ENCODE measurements at places on chromosomes 16 and 17. TPM values are rescaled to one million over a fixed set of nuclear protein-coding genes. Genes with fewer than 3 reads are reported as not detected.

Gene TBC1D26
- total RNA-seq: not detected

Gene SLC2A4
- not detected for total RNA-seq

Gene CCL2
- 4.1 TPM for total RNA-seq

Gene SLC38A8
- not detected for total RNA-seq

Gene ARHGAP27
- total RNA-seq: 13.4 TPM

Gene RDM1
- total RNA-seq: 4.3 TPM

Gene GH1
- not detected for total RNA-seq

Gene MT1A
- not detected for total RNA-seq

Gene FBXW10
- total RNA-seq: not detected

Gene TBKBP1
- total RNA-seq: 4.7 TPM

Gene PABPN1L
- total RNA-seq: not detected

Gene SLC5A2
- not detected for total RNA-seq

Gene PRR35
- total RNA-seq: not detected

Gene NKD1
- total RNA-seq: 0.08 TPM

Gene BAIAP2
- 23.7 TPM for total RNA-seq

Gene SRCIN1
- total RNA-seq: 4.2 TPM

Gene PLA2G10
- not detected for total RNA-seq

Gene MKS1
- 13.6 TPM for total RNA-seq

Gene CDRT15
- not detected for total RNA-seq

Gene SOCS1
- 0.49 TPM for total RNA-seq

Gene PCTP
- 12.0 TPM for total RNA-seq

Gene KRT36
- total RNA-seq: not detected

Gene GPR139
- not detected for total RNA-seq

Gene WFDC1
- not detected for total RNA-seq

Gene AANAT
- not detected for total RNA-seq

Gene RHBDL3
- total RNA-seq: 0.27 TPM

Gene LITAFD
- not detected for total RNA-seq

Gene NME4
- 226 TPM for total RNA-seq

Gene OR1A1
- total RNA-seq: not detected

Gene PLD6
- 10.9 TPM for total RNA-seq

Gene SDK2
- total RNA-seq: 0.03 TPM

Gene SPATA22
- total RNA-seq: not detected

Gene CCDC154
- total RNA-seq: 2.1 TPM

Gene TVP23C
- total RNA-seq: 17.6 TPM

Gene ALOX15B
- 0.32 TPM for total RNA-seq

Gene ABCA3
- 0.40 TPM for total RNA-seq

Gene C16orf46
- 0.96 TPM for total RNA-seq

Gene MT1H
- not detected for total RNA-seq

Gene TMEM220
- not detected for total RNA-seq

Gene MYH3
- total RNA-seq: 0.98 TPM

Gene ASIC2
- 0.24 TPM for total RNA-seq

Gene ACSM3
- total RNA-seq: 0.41 TPM

Gene MPP2
- 3.6 TPM for total RNA-seq

Gene CTRB1
- total RNA-seq: not detected

Gene GPRC5B
- 1.0 TPM for total RNA-seq

Gene TXNDC11
- 31.4 TPM for total RNA-seq

Gene RBFOX1
- not detected for total RNA-seq

Gene MT1E
- not detected for total RNA-seq

Gene RNF112
- 0.26 TPM for total RNA-seq

Gene MYOCD
- total RNA-seq: not detected

Gene IRX5
- total RNA-seq: 15.1 TPM

Gene PPP1R1B
- total RNA-seq: 1.4 TPM

Gene C17orf67
- total RNA-seq: 1.2 TPM

Gene PIRT
- total RNA-seq: not detected
